ENCODE measurements at places on chromosomes 16 and 17.

- no peaks in the 10 kb centered on the region for H3K27me3 ChIP-seq
- no peak overlapping the region for H3K4me3 ChIP-seq
- peaks cover 1% of the 10 kb centered on the region for H3K36me3 ChIP-seq
- H3K27ac ChIP-seq, result no peak overlapping the region
- no peaks in the 10 kb centered on the region for H3K4me1 ChIP-seq
Measured at GRCh38 chr17:73042809-73043685, 49.4 kb downstream of the SLC39A11 start.

DNA sequence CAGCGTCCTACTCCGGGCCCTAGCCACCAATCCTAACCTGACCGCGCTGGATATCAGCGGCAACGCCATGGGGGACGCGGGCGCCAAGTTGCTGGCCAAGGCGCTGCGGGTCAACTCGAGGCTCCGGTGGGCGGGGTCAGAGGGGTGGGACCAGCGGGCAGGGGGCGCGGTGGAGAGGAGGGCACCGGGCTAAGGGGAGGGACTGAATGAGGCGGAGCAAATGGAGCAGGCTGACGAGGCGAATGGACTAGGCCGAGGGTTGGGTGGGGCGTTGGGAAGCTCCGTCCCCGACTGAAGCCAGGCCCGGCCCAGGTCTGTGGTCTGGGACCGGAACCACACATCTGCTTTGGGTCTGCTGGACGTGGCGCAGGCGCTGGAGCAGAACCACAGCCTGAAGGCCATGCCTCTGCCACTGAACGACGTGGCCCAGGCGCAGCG, 4.6 kb downstream of the CARMIL2 start:
- DNase-seq, result peak; percentile 77
- no peaks in the 10 kb centered on the region for H3K27me3 ChIP-seq
- H3K27ac ChIP-seq, result no peak overlapping the region

GRCh38 chr17:20929334-20929733, 113.5 kb downstream of the USP22 start:
- no peaks in the 10 kb centered on the region for H3K36me3 ChIP-seq
- H3K27ac ChIP-seq, result no peak overlapping the region
- H3K27me3 ChIP-seq, result no peaks in the 10 kb centered on the region

DNA sequence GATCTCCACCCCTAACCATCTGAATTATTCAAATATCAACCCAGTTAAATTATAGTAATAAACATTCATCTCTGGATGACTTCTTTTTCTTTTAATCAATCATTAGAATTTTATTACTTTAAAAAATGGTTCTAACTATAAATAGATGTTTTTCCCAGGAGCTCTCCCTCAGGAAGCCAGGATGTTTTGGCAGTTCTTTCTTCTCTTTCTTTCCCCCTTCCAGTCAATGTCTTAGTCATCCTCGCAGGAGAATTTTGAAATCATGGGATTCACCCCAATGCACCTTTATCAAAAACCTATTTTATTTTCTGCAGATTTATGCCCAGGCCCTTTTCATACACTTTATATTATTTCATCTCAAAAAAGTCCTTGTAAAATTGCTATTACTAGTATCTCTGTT, 711.6 kb downstream of the CDH11 start:
- H3K27ac ChIP-seq, result no peak overlapping the region
- no peaks in the 10 kb centered on the region for H3K36me3 ChIP-seq
- no peak for DNase-seq
- no peak overlapping the region for H3K4me3 ChIP-seq

- no peaks in the 10 kb centered on the region for H3K36me3 ChIP-seq
- peak; percentile 87 for DNase-seq
- H3K27me3 ChIP-seq, result no peaks in the 10 kb centered on the region
Measured at GRCh38 chr17:39617446-39618245, 9.1 kb upstream of the PPP1R1B start.

GRCh38 chr17:2713881-2714280, 2.3 kb upstream of the CLUH start:
- no peaks in the 10 kb centered on the region for H3K36me3 ChIP-seq
- H3K4me3 ChIP-seq, result no peak overlapping the region
- H3K4me1 ChIP-seq, result peaks cover 2% of the 10 kb centered on the region
- H3K27ac ChIP-seq, result no peak overlapping the region
- no peaks in the 10 kb centered on the region for H3K27me3 ChIP-seq

- no peak overlapping the region for H3K27ac ChIP-seq
- no peaks in the 10 kb centered on the region for H3K27me3 ChIP-seq
- H3K36me3 ChIP-seq, result no peaks in the 10 kb centered on the region
- no peaks in the 10 kb centered on the region for H3K4me1 ChIP-seq
Measured at GRCh38 chr16:86791287-86792035, 213.1 kb downstream of the FOXL1 start.

DNA sequence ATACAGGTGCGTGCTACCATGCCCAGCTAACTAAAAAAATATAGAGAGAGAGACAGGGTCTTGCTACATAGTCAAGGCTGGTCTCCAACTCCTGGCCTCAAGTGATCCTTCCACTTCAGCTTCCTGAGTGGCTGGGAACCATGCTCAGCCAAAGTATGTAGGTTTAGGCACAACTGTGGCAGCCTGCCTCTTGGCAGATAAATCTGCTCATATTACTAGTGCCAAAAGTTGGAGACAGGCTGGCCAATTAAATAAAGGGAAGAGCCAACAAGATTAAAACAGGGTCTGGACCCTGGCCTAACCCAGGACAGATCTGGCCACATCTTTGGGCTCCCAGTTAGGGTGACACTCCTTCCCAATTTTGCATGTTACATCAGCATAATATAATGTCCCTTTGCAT, 151.7 kb downstream of the CBLN1 start:
- DNase-seq, result no peak
- no peaks in the 10 kb centered on the region for H3K36me3 ChIP-seq
- no peaks in the 10 kb centered on the region for H3K27me3 ChIP-seq
- H3K27ac ChIP-seq, result no peak overlapping the region
- H3K4me3 ChIP-seq, result no peak overlapping the region
- H3K4me1 ChIP-seq, result no peaks in the 10 kb centered on the region

GRCh38 chr16:2074071-2074470, 26.3 kb downstream of the TSC2 start:
- H3K36me3 ChIP-seq, result no peaks in the 10 kb centered on the region
- H3K4me3 ChIP-seq, result no peak overlapping the region
- no peaks in the 10 kb centered on the region for H3K4me1 ChIP-seq
- DNase-seq, result no peak

DNA sequence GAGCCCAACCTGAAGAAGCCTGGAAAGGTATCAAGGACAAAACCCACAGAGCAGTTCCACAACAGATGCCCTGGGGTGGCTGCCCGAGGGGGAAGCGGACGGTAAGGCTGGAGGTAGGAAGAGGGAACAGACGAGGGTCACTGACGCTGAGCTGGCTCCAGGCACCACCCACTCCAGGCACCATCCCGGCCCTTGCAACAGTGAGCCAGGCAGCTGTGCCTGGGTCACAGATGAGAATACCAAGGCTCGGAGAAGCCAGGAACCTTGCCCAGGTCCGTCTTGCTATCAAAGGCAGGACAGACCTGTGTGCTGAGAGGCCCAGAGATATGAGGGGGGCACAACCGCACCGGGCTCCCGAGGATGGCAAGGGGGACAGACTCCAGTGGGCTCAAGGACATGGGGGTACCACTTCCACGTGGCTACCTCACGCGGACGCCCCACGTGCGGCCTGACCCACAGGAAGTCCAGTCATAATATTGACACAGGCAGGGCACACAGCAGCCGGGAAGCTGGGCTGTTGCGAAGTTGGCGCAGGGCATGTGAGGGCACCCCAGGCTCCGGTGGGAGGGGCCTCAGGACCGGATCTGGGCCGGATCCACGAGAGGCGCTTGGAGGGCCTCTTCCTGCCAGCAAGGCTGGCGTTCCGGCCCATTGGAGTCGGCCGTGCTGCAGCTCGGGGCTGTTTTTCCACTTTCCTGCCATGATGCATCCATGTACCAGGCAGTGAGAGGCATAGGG, 29.9 kb downstream of the PEMT start:
- H3K36me3 ChIP-seq, result no peaks in the 10 kb centered on the region
- DNase-seq, result peak; percentile 86
- H3K27ac ChIP-seq, result no peak overlapping the region
- H3K4me3 ChIP-seq, result no peak overlapping the region
- no peaks in the 10 kb centered on the region for H3K27me3 ChIP-seq
- no peaks in the 10 kb centered on the region for H3K4me1 ChIP-seq

DNA sequence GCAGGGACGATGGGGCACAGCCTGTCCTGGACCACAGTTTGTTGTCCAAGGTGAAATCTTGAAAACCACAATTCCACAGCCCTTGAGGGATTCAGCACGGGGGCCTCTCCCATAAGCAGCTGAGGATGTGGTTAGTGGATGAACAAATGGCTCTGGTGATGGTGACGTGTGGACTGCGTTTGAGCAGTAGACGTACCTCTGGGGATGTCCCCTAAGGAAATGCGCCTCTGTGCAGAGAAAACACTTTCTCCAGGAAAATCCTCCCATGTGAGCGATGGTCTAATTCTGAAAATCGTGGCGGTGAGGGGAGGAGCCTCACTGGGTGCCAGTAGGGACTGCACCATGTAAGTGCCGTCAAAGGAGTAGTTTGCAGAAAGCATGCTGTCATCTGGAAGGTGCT, 2.7 kb upstream of the SEPTIN12 start:
- no peak for DNase-seq
- no peaks in the 10 kb centered on the region for H3K36me3 ChIP-seq
- H3K4me1 ChIP-seq, result no peaks in the 10 kb centered on the region

- no peak overlapping the region for H3K4me3 ChIP-seq
- H3K27ac ChIP-seq, result no peak overlapping the region
- H3K4me1 ChIP-seq, result no peaks in the 10 kb centered on the region
- H3K27me3 ChIP-seq, result no peaks in the 10 kb centered on the region
- H3K36me3 ChIP-seq, result no peaks in the 10 kb centered on the region
- DNase-seq, result no peak
Measured at GRCh38 chr17:9986754-9987382, 81.8 kb upstream of the RCVRN start.

DNA sequence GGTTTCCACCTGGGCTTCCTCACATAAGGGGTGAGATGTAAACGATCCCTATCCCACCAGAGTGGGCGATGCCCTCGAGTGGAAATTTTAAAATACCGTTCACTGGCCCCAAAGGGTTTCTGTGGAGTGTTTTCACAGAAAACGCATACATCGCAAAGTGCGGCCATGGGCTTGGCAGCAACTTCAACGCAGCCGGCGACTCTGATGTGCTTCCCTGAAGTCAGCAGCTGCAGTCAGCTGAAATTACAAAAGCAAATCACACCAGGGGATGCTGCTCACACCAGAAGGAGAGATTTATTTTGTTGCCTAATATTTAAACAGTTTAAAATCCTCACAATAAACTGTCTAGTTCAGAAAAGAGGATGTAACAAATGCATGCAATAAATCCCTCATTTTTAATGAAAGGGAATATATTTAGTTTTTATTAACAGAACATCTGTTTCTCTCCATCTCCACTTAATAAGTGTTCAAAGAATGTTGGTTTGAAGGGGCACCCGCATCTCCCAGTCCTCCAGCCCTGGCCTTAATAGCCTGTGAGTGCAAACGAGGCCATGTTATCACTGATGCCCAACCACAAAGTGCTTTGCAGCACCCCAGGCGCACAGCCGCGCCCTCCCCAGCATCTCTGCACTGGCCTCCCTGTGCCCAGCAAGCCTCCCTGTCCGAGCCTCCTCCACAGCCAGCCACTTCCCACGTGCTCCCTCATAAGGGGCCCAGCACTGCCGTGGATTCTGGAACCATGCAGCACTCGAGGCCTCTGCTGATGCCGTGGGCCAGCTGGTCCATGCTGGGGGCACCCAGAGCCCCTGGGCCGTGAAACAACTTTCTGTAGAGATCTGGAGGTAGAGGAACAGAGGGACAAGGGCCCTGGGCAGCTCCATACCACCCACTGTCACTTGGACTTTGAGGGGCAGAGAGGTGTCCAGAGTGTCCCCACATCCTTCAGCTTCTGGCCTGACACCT, 17.3 kb upstream of the XYLT2 start:
- peak; percentile 62 for DNase-seq
- no peak overlapping the region for H3K4me3 ChIP-seq
- H3K27ac ChIP-seq, result no peak overlapping the region
- H3K4me1 ChIP-seq, result no peaks in the 10 kb centered on the region

- H3K36me3 ChIP-seq, result no peaks in the 10 kb centered on the region
- H3K27me3 ChIP-seq, result no peaks in the 10 kb centered on the region
- H3K4me1 ChIP-seq, result no peaks in the 10 kb centered on the region
- DNase-seq, result peak; percentile 64
Measured at GRCh38 chr17:82502207-82502606, 17.3 kb upstream of the FOXK2 start.

DNA sequence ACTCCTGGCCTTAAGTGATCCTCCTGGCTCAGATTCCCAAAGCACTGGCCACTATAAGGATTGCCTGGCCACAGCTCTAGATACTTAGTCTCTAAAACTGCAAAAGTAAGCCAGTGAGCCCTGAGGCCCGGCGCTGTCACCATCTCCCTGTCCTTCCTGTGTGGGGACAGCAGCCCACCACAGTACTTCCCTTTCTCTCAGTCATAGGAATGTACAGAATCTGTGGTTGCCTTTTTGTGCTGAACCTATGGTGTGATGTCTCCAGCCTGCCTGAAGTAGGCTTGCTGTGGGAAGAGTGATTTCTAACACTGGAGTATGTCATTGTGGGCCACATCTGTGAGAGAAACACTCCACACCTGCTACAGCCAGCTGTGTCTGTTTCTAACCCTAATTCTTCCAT, 24.7 kb downstream of the NTAN1 start:
- no peaks in the 10 kb centered on the region for H3K4me1 ChIP-seq
- H3K27ac ChIP-seq, result no peak overlapping the region
- no peaks in the 10 kb centered on the region for H3K27me3 ChIP-seq
- DNase-seq, result no peak
- H3K36me3 ChIP-seq, result peaks cover 2% of the 10 kb centered on the region

GRCh38 chr16:9567666-9568065, 476.2 kb downstream of the HAPSTR1 start:
- no peaks in the 10 kb centered on the region for H3K4me1 ChIP-seq
- H3K4me3 ChIP-seq, result no peak overlapping the region
- no peak for DNase-seq
- H3K27me3 ChIP-seq, result no peaks in the 10 kb centered on the region
- H3K27ac ChIP-seq, result no peak overlapping the region

- peaks cover 4% of the 10 kb centered on the region for H3K36me3 ChIP-seq
- no peak for DNase-seq
- H3K4me3 ChIP-seq, result no peak overlapping the region
Measured at GRCh38 chr17:699345-699744, 15.3 kb downstream of the VPS53 start.

Data from aorta (tissue), 5 donors.